Fibroblast of skin of right biceps (primary cell): ENCODE measurements at places on chromosomes 1 and 21.

DNA sequence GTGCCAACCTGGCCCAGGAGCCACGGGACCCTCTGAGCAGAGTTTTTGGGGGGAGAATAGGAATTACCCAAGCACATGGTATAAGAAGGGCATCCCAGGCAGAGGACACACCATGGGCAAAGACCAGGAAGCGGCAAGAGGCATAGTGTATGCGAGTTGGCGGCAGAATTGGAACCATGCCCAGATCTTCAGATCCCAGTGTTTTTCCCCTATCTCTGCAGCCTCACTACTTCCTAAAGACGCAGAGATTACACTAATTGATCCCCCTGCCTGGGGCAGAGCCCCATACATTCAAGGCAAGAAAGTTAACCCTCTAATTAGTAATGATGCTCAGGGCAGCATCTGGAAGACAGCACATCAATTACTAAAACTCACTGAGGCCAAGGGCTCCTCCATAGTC is 48.2 kb downstream of the SYT2 start:
- no peak for DNase-seq

DNA sequence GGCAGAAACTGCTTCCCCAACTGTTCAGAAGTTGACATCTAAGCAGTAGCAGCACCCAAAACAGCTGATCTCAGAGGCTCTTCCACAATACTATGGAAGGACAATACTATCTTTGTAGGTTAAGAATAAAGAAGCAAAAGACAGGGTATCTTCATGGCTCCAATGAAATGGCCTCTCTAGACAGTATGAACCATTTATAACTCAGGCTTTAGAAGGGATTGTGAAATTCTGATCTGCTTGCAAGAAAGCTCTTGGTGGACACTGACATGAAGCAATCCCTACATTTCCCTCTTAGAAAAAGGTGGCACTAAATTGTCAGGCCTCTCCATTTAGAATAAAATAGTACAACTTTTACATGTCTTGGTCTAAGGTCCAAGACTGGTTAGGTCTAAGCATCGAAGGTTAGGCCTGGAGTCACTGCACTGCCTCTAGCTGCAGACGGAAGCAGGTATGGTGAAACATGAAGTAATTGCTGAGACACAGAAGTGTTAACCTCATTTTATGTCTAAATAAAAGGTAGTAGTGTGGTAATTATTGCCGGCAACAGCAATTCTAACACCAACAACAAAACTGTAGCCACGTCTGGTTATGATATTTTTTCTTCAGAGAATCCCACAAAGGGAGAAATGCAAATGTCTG is 50.6 kb upstream of the HP1BP3 start:
- no peak for DNase-seq

DNA sequence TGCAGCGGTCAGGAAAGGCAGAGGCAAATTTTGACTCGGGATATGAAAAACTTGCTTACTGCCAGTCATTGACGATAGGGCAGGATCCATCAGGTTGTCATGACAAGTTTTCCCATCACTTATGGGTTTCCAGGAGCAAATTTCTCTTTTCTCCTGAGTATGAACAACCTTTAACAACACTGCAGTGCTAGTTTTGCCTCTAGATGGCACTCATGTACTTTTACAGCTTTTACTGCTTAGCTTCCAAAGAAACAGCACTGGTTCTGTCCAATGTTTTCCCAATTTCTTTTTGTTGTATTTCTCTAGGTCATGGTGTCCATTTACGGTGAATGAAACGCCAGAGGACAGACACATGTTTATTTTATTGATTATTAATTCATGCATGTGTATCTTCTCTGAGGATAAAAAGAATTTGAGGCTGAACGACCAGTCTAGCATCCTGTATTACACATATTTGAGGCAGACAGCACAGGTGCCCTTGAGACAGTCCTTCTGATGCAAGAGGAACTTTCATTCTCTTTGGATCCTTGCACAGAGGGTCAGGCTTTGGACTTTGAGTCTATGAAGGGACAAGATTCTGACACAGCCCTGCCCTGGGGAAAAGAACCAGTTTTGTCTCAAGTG is 112.3 kb upstream of the TRABD2B start:
- peak; percentile 35 for DNase-seq

GRCh38 chr1:24526940-24527542 is 24.4 kb downstream of the RCAN3 start:
- DNase-seq, result peak; percentile 13
